Neural progenitor cell (in vitro differentiated cells): ENCODE measurements at places on chromosomes 12 and 14.
A peak's percentile ranks its signal among the peaks of the same experiment; 100 is the strongest.

DNA sequence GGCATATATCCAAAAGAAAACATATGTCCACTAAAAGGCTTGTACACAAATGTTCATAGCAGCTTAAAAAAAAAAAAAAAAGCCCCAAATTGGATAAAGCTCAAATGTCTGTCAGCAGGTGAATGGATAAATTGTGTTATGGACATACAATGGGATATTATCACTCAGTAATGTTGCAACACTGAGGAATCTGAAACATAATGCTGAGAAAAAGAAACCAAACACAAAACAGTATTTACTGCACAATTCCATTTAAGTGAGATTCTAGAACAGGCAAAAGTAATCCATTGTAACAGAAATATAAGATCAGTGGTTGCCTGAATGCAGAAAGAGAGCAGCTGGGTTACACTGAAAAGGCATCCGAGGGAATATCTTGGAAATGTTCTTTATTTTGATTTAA is 117.9 kb downstream of the SLC15A5 start:
- DNase-seq: no peak

GRCh38 chr12:92412856-92413255 is 267.2 kb upstream of the BTG1 start:
- DNase-seq: no peak

- peak; percentile 19 for DNase-seq
Observed at GRCh38 chr12:95385246-95386035, 88.5 kb upstream of the METAP2 start.

GRCh38 chr14:74619672-74620131 is 7.7 kb upstream of the LTBP2 start:
- DNase-seq: no peak

GRCh38 chr14:89587136-89587420 is 170.0 kb upstream of the FOXN3 start:
- DNase-seq: no peak

DNA sequence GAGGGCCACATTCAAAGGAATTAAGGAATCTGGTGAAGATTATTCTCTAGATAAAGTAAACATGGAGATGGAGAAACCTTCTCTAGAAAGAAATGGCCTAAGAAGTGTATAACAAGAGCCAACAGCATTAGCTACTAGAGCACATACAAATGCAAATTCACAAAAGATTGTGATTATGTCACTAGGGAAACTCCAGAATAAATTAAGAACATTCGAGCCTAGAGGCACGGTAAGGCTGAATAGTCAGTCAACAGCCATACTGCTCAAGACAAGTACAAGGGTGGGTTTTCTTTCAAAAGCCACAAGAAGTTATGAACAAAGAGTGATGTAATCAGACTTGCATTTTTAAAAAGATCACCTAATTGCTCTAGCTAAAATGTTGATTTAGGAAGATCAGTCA is 25.4 kb downstream of the PPP4R3A start:
- no peak for DNase-seq

DNA sequence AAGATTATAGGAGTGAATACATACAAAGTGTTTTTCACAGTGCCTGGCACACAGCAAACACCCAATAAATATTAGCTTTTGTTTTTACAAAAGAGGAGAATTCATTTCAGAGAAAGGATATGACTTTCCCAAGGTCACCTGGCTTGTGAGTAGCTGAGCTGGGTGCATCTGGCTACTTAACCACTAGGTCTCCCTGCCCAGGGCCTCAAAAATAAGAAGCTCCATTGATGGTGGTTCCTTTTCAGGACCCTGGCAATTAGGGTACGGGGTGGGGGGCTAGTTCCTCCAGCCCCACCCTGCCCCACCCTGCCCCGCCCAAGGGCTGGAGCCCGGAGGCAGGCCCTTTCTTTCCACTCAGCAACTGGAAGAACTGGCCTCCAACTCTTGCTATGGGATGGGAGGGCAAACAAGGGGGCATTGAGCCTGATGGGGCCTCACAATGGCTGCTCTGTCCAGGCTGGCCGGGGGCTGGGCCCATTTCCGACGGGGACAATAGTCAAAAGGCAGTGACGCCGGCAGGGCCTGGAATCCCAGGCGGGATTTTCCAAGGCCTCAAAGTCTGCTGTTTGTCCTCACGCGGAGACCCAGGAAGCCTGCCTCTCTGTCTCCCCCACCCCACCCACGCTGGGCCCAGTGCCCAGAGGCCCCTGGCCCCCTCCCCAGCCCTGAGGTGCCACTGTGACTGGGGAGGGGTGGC is 8.2 kb upstream of the ATG101 start:
- peak; percentile 65 for DNase-seq

DNA sequence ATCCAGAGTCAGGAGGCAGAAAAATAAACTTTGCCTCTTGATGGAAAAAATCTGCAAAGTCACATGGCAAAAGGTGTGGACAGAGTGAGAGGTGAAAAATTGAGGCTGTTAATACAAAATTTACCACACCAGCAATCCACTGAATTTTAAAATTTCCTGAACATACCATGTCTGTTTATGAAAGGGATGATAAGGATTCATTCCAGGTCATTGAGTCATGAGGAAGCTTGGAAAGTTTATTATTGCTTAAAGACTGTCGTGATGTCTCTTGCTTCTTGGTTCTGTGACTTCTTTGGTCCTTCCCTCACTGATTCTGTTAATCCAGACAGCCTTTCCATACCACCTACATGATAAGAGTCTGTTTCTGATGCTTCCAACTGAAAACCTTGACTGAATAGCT is 73.2 kb downstream of the TTC6 start:
- DNase-seq: no peak

GRCh38 chr12:105164068-105164467 is 56.5 kb downstream of the WASHC4 start:
- no peak for DNase-seq

DNA sequence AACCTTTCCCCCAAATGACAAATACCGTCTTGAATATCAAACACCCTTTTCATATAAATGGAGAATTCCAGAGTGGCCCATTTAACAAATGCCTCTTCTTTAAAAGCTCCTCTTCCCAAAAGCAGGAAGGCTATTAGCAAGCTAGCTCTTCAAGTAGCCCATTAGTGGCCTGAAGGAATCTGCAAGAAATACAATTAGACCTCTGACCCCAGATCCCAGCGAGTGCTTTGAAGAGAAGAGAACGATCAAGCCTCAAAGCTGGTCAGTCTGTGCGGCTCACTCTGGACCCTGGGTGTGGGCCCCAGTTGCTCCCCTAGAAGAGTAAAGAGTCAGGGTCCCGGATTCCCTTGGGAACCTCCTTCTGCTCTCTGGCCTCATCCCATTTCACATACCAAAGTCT is 325.6 kb downstream of the NUAK1 start:
- peak; percentile 62 for DNase-seq

GRCh38 chr12:72271451-72272090 is 599 bp upstream of the TRHDE start:
- DNase-seq: peak; percentile 88

DNA sequence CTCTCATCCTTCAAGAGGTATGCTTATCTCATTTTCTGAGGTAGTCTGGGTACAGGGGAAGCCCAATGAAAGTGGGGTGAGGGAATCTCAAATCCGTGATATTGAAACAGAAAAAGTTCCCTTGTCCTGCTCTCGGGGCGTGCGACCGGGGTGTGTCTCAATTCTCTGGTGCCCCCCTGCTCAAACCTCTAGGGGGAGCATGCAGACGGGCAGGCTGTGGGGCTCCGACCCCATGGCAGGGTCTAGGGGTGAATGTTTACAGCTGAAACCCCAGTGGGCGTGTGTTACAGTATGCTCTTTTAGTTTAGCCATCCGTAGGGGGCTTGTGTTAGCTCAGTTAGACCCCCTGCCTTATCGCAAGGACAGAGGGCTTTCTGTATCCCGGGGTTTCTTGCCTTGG is 68.7 kb downstream of the PTPRQ start:
- no peak for DNase-seq

GRCh38 chr14:105014032-105014431 is 6.9 kb downstream of the CDCA4 start:
- no peak for DNase-seq

GRCh38 chr12:75944097-75944904 is 87.3 kb downstream of the PHLDA1 start:
- no peak for DNase-seq

DNA sequence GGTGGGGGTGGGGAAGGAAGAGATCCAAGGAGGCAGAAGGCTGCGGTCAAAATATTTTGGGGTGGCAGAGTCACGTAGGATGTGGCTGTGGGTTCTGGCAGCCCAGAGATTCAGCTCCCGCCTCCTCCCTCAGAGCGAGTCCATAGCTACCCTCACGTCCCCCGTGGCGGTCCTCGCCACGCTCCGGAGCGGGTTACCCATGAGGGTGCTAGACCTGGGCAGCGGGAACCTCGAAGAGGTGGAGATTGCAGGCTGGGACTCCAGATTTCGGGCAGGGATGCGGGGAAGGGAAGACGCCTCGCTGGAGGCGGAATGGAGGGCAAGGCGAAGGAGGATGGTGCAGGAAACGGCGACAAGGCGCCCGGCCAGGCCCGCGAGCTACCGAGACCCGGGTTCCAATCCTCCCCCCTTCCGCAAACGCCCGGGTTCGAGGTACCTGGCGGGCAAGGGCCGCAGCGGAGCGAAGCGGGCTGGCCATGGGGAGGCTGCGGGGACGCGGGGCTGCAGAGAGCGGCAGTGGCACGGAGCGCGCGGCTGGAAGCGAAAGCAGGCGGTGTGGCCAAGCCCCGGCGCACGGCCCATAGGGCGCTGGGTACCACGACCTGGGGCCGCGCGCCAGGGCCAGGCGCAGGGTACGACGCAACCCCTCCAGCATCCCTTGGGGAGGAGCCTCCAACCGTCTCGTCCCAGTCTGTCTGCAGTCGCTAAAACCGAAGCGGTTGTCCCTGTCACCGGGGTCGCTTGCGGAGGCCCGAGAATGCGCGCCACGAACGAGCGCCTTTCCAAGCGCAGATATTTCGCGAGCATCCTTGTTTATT is 46.2 kb downstream of the BCAT1 start:
- peak; percentile 78 for DNase-seq

DNA sequence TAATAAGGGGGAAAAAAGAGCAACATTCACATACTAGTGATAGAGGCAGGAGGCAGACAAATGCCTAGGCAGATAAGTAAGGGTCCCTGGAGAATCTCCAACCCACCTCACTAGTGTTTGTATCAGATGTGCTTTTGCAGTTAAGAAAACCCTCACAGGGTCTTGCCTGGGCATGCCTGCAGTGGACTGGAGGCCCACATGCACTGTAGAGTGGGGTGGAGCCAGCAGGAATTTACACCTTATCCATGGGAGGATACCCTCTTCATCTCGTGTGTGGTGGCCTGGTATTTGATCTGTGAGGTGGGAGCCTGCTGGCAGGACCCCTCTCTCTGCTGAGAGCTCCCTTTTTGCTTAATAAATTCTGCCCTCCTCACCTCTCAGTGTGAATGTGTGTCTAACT is 238.0 kb upstream of the SLC16A7 start:
- no peak for DNase-seq

DNA sequence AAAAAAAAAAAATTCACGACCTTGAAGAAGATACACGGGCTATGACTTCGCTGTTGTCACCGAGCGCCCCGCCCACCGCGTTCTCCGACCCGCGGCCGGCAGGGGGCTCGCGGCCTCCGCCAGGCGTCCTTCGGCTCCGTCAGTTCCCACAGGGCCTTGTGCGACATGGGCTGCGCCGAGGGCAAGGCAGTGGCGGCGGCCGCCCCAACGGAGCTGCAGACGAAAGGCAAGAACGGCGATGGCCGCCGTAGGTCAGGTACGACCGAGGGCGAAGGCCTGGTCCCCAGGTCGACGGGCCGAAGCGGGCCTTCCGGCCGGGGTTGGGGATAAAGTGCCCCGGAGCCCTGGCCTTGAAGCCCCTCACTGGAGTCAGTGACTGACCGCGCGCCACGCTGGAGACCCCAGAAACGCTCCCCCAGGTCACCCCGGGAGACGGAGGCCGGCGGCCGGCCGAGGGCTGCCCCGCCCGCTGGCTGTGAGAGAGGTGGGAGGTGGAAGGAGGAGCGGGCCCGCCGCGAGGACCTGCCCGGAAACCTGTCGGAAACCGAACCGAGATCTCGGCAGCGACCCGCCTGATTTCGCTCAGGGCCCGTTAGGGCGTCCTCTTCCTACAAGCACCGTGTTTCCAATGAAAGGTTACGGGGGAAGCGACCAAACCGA is at the start of gene TXNRD1:
TSS of gene TXNRD1 (plus strand) at position 142 of the 660 bp plus-strand sequence. CDS start at position 166, 24 bp downstream.
- peak; percentile 94 for DNase-seq

DNA sequence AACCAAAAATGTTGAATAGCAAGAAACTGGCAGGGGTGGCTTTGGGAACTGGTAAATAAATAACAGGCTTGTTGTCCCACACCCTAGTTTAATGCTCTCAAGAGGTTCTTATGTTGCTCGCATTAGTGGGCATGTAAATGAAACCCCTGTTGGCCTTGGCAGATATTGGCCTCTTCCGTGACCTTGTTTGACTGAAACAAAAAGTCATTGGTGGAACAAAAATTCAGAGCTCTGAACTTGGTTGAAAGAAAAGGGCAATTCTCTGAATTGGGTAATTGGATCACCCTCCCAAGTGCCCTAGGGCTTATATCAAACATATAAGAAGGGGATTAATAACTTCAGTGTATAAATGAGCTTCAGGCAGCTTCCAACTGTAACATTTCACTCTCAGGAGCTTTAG is 426.2 kb downstream of the ZFP36L1 start:
- no peak for DNase-seq

GRCh38 chr12:68675101-68675842 is 11.5 kb upstream of the NUP107 start:
- DNase-seq: peak; percentile 30

DNA sequence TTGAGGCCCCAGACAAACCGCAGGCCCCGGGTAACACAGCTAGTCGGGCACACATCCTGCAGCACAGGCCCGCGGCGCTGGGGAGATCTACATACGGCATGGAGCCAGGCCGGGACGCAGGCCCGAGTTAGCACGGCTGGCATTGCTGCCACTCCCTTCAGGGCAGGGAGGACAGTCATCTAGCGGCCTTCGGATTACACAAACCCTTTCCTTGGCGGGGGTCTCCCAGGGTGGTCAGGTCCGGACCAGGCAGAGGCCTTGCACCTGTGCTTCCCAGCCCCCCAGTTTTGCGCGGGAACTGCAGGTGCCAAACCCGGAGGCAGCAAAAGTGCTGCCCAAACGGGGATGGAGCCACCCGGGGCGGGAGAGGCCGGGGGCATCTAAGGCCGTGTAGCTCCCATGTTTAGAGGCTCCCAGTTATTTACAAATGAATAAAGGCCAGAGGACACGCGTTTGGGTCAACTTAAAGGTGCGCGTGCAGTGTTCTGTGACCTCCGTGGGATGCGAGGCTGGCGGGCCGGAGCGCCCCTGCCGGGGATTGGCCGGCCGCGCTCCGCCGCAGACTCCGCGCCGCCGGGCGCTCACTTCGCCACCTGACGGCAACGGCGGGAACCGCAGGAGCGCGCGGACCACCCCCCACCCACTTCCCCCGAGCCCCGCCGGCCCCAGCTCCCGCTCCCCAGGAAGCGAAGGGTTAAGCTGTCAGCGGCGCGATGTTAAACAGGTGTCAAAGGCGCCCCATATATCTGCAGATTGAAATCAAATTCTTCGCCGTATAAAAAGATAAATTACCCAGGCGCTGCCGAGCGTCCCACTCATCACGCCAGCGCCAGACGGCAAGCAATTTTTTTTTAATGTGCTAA is 18.1 kb downstream of the VSX2 start:
- peak; percentile 80 for DNase-seq

DNA sequence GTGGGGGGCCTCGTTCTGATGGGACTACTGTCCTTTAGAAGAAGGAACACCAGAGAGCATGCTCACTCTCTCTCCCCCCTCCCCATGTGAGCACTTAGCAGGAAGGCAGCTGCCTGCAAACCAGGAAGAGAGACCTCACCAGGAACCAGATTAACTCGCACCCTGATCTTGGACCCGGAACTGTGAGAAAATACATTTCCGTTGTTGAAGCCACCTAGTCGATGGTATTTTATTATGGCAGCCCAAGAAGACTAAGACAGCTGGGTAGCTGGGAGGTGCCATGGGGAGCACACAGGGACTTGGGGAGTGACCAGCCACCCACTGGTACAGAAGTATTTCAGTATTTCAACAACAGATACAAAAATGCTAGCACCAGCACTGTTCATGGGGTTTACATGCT is 59.0 kb downstream of the VCPKMT start:
- DNase-seq: no peak
